ENCODE measurements at places on chromosomes 11 and 22. TPM values are rescaled to one million over a fixed set of nuclear protein-coding genes. Genes with fewer than 3 reads are reported as not detected.

Gene PATE4
- not detected for total RNA-seq

Gene OR4C46
- not detected for total RNA-seq

Gene STIP1
- 87.3 TPM for total RNA-seq

GRCh38 chr11:30015725-30016412, 961 bp downstream of the KCNA4 start:
- DNase-seq, result peak; percentile 63

DNA sequence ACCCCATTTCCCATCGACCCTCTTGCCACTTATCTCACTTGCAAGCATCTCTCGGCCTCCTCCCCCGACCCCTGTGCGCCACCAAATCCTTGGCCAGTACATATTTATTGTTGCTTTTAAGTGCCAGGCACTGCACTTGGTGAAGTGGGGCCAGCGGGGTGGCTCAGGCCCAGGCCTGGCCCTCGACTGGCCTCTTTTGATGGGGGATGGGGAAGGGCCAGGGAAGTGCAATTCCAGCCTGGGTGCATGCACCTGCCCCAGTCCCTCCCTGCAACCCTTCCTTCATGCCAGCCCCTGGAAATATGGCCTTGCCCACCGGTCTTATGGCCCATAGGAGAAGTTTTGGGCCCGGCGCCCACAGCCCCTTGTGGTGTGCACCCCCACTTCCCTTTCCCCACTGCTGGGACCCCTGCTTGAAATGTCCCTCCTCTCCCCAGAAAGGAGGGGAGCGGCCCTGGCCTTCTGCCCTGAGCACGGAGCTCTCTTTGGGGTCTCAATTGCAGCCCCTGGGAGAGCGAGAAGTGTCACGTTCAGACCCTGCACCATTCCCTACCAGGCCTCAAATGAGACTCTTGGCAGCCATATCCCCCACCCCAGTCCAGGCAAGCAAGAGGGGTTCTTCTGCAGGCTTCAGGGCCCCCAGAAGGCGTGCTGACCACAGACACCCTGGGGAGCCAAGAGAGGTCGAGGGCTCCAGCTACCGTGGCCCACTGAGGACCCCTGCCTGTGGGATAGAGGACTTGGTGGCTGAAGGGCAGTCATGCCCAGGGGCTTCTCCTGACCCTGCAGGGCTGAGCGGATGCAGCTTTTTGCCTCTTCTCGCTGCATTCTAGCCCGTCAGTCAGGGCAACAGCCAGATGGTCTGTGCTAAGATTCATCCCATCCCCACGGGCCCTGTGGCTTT, 961 bp downstream of the SUSD2 start:
- DNase-seq, result no peak

GRCh38 chr11:13169709-13170108, 107.9 kb upstream of the BMAL1 start:
- no peak for DNase-seq
